ENCODE measurements at places on chromosomes 4 and X.

DNA sequence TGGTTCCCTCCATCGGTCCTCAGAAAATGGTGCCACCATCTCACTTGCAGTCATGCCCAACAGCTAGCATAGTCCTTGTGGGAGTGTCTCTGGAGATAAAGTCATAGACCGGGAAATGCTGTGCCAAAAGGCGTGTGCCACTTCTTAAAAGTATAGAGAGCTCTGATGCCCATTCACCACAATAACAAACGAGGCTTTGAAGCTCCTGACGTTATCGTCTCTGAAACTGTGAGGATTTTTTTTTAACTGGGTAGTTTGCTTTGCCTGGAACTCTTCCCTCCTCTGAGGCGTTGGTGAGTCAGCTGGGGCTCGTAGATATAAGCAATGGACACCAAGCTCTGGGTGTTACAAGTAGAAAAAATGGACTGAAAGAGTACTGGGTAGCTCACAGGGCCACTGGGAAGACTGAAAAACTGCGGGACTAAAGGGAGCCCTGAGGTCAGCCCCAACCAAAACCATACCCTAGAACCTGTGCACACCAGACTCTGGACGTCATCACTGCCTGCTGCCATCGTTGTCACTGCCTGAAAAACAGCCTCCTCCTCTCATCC is 89.4 kb upstream of the TRIM2 start:
- DNase-seq = no peak

GRCh38 chr4:184536881-184537248 is 62.5 kb upstream of the IRF2 start:
- no peak for DNase-seq

- DNase-seq = no peak
These were observed 26.4 kb upstream of the PROM1 start for GRCh38 chr4:16110199-16110598.

DNA sequence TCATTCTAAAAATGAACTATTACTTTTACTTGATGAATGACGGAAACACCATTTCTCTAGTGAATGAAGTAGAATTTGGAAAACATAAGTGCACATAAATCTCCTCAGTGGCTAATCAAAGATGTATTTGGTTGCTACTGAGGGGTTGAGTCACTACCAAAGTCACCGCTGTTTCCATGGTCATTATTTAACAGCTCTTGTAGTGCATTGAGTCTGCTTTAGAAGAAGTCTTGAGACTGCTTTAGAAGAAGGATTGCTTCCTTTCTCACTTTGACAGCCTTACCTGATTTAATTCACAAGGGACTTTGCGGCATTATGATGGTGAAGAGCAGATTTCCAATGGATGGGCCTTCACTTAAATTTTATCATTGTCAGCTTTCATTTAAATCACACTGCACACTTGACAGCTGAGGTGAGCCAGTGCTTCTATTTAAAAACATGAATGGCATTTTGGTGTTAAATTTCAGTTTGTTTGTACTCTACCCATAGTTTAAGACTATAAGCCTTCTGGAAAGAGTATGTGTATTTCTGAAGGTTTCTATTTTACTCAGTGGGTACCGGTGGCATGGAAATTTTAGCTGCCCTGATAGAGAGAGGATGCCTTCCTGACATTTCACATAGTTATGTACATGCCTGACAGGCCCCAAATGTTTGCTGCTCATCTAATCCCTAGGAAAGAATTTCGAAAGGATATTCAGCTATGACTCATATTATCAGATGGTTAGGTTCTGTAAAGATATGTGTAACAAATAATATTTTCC is 9.5 kb downstream of the ASB5 start:
- DNase-seq = no peak

Measured in NCI-H1436 (cell line).